ENCODE measurements at places on chromosomes 7 and 10.

DNA sequence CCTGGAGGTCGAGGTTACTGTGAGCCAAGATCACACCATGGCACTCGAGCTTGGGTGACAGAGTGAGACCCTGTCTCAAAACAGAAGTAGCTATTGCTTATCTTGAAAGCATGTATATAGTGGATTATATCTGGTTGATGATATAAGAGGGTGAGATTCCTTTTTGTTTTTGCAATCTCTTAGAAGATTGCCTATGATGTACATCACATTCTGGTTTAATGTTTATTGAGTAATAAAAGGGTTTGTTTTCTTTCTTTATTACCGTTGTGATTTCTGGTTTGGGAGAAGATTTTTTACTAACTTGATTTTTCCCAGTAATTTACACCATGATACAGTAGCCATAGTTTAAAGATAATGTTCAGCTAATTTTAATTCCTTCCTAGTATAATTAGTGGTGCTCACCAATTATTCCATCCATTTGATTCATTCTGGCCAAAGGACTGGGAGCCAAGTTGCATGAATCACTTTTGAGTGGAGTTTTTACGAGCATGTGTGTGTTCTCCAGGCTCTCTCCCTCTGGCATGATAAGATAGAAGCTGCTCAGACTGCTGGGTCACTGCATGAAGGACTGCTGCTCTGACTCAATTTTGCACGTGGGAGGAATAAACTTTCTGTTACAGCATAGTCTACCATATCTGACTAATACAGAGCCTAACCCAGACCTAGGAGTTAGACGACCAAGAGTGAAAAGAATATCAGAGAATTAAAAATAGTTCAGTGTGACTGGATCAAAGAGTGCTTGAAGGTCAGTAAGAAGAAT is 13.5 kb upstream of the TSPAN13 start:
- DNase-seq, result no peak

DNA sequence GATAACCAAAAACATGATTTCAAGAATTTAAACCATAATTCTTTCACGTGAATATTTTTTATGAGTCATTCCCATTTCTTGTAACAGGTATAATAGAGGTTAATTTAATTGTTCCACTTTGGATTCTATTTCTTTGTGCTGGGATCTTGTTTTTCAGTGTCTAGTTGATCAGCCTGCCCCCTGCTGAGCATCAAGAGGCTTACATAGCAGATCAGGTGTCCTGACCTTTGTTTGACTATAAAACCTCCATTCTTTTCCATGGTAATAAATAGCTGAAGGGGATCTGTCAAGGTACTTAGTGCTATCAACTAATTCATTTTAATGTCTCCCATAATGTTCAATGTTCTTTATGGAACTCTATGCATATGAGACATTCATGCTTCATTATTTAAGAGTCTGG is 4.9 kb downstream of the COL17A1 start:
- no peak for DNase-seq

GRCh38 chr10:4776234-4776638 is 49.8 kb upstream of the AKR1E2 start:
- DNase-seq, result no peak

DNA sequence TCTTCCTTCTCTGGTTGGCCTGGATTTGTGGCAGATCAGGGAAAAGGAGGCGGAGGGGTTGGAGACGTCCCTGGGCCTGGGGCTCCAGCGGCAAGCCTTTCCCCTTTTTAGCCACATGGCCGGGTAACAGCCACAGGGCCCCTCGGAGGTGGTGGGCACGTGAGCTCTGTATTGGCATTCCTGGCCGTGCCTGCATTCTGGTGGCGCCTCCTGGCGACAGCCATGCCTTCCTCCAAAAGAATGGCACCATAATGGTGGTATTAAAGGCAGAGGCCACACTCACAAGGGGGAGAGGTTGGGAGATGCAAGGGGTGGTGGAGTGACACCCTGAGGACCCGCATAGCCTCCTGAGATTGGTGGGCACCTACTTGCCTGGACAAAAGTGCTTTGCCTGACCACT is 3.0 kb upstream of the AQP1 start:
- no peak for DNase-seq

DNA sequence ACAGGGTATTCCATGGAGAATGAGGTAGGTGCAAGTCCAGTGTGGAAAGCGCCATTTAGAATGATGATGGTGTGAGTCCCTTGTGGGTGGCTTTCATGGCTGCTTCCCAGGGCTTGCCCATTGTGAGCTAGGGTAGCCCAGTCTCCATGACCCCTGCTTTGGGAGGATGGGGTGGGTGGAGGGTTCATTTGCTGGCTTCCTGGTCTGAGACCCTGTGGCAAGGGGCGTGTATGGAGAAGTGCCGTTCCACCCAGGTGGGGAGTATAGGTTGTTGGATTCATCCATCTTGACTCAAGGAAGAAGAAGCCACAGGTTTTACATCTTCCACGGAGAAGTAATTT is 27.7 kb downstream of the CCM2 start:
- DNase-seq, result no peak

GRCh38 chr10:126456632-126457031 is 68.4 kb upstream of the ADAM12 start:
- no peak for DNase-seq

- DNase-seq, result no peak
Measured at GRCh38 chr10:85284778-85285770, 956.7 kb downstream of the CCSER2 start.

GRCh38 chr7:78386520-78386919 is 587.9 kb downstream of the PHTF2 start:
- no peak for DNase-seq

DNA sequence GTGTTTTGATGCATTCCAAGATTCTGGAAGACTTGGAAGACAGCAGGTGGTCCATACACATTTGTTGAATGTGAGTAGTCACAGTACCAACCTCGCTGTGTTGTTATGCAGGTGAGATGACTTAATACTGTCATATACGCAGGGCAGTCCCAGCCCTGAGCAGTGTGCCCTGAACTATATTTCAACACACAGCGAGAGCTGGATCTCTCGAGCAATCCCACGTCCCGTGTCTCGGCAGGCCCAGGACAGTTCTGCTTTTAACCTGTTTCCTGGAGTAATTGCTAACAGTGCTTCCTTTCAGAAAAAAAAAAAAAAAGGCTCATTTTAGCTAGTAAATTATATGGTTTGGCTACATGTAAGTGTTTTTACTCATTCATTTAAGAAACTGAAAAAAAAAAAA is 179.7 kb downstream of the PRKCQ start:
- DNase-seq, result no peak

DNA sequence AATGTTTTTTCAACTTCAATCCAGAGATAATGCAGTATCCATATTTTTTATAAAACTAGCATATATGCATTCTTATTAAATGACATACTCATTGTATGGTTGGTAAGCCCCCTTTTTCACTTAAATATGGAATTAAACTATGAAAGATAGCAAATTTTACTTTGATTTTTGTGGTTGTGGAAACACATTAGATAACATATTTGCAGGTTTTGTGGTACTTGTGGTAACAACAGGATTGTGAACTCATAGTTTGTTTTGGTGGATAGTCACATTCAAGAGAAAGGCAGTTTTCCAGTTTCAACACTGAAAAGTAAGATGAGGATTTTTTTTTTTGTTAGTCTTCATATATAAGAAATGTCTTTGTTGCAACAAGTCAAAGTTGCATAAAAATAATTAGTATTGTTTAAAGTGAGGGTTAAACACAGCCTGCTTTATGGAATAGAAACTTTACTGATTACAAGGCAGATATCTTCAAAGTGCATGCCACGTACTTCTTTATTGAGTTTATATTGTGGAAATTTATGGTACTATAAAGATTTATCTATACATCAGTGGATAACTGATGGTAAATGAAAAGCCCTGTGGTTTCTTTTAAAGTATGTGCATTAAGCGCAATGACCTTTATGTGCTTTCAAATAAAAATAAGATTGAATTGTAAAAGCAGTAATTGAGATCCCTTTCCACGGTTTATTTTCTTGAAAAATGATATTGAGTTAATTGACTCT is 39.7 kb upstream of the SEMA3D start:
- no peak for DNase-seq

- no peak for DNase-seq
Measured at GRCh38 chr10:104331208-104331838, 6.9 kb downstream of the ITPRIP start.

DNA sequence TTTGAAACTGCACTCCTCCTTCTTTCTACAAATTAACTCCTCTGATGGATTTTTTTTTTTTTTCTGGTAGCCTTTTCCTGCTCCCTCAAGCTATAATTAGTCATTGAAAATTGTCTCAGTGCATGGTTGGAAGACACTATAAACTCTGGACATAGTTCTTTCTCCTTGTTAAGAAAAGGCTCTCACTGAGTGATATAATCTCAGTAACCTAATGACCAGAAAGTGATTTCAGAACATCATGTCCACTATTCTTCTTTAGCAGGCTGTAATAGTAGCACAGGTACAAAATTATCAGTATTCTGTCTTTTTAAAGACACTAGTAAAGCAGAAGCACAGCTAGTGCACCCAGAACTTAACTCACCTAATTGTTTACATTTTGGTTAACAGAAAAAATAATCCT is 752.6 kb upstream of the PHF14 start:
- DNase-seq, result no peak

DNA sequence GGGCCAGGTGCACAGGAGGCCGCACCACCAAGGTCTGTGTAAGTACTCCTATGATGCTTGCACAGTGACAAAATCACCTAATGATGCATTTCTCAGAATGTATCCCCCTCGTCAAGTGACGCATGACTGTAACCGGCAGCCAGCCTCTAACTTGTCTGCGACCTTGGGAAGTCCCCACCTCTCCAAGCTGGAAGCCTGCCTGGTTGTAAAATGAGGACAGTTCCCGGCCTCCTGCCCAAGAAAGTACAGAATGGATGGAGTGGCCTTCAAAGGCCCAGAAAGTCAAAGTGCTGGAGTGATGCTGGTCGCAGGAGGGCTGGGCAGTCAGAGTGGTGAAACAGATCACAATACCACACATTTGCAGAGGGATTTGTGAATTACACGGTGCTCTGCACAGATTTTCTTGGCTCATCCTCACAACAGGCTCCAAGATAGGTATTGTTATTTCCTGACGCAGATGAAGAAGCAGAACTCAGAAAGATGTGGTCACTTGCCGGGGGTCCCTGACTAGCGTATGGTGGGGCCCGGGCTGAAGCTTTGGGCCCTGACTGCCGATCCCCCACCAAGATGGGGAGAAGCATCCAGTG is 22.8 kb downstream of the SPOCK2 start:
- no peak for DNase-seq
